Stimulated activated CD4-positive, alpha-beta T cell treated with anti-CD3 and anti-CD28 coated beads, Interleukin-4, amount 100 ng/mL, for 4 hours (primary cell): ENCODE measurements at places on chromosomes 7 and 10.

DNA sequence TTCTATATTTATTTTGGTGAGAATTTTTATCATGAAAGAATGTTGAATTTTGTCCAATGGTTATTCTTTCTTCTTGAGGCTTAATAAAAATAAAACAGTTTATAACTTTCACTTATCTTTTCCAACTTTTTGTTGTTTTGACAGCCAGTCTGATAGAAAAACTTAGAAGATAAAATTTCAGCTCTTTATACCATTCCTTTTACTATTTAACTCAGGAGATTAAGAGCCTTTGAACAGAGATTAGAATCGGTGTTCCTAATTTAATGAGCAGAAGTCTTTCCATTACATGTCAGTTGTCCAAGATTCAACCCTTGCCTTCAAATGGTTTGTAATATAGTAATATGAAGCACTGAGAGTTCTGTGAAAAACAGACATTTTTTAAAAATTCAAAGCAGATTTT, 97.8 kb upstream of the SEC61G start:
- no peak for DNase-seq

- DNase-seq, result no peak
Observed at GRCh38 chr7:73984481-73985205, 43.3 kb upstream of the ELN start.

DNA sequence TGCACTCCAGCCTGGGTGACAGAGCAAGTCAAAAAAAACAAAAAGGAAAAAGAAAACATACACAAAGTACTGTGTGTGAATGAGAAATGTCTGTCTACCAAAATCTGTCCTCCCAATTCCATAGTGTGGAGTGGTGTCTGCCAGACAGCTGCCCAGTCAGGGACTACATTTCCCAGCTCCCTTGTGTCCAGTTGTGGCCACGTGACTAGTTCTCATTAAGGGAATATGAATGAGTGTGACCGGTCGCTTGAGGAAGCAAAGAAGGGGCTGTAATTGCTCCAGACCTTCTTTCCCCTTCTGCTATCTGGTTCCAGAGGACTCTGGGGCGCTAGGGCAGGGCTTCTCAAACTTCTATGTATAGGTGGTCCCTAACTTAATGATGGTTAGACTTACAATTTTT, 204.1 kb downstream of the PHTF2 start:
- no peak for DNase-seq

DNA sequence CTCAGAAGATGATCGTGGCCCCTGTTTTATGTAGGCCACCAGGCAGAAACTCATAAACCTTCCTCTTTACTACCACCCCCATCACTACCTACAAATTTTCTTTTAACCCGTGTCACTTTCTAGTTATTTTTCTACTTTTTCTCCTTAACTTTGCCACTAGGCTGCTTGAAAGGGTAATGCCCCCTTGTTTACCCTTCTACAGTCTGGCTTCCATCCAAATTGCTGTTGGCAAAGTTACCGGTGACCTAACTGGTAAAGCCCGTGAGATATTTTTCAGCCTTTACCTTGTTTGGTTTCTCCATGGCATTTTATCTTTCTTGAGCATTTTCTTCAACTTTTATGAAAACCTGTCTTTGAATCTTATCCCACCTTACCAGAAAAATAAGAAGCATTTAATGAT, 153.0 kb downstream of the WNT2 start:
- DNase-seq, result no peak

GRCh38 chr10:49257154-49257553, 41.8 kb upstream of the C10orf71 start:
- no peak for DNase-seq

- no peak for DNase-seq
Observed at GRCh38 chr10:80260295-80261243, 28.9 kb downstream of the MAT1A start.

DNA sequence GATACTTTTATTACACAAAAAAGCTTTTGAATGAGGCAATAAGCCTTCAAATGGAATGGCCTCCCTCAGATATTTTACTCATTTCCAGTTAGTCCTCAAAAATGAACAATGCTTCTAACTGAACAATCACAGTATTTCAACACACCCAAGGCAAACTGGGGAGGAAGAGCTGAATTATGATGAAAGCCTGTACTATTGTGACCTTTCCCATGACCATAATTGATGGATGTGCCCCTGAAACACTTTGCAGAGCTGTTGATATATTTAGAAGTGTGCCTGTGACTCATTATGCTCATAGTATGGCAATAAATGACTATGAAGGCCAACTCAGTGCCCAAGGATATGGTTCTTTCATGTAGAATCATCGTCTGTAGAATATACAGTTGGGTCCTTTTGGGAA, 248.1 kb downstream of the AHR start:
- DNase-seq, result no peak

- no peak for DNase-seq
Observed at GRCh38 chr7:36939816-36940215, 215.5 kb upstream of the AOAH start.

- DNase-seq, result no peak
Observed at GRCh38 chr7:107538001-107538400, 25.7 kb downstream of the COG5 start.

DNA sequence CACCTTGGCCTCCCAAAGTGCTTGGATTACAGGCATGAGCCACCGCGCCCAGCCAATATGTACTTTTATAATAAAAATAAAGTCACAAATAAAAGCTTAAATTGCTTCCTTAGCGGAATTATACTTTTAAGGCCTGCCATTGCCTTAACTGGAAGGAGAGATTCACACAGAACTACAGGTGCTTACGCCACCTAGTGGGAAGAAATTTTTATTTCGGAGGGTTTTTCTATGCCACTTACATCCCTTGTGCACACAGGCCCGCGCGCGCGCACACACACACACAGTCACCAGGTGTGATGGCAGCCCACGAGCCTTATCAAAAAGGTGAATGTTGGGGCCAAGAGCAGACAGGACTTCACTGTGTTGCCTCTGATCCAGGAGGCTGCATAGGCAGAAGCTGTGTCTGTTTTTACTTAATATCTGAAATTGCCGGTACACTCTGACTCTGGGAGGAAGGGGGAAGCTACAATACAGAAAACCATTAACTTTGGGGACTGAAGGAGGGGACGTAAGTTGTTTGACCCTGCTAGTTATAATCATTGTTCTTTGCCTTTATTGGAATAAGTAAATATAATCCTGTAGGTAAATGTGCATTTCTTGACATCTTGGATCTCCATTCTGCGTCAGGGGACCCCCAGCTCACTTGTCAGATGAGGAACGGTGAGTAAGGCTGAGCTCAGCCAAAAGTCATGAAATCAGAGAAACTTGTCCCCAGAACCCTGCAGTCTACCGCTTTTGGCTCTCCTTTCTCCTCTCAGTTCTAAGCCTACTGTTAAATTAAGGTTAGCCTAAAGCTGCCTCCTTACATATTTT, 87.1 kb downstream of the SLC16A9 start:
- DNase-seq, result no peak

GRCh38 chr10:125489731-125490130, 193.2 kb downstream of the TEX36 start:
- no peak for DNase-seq

DNA sequence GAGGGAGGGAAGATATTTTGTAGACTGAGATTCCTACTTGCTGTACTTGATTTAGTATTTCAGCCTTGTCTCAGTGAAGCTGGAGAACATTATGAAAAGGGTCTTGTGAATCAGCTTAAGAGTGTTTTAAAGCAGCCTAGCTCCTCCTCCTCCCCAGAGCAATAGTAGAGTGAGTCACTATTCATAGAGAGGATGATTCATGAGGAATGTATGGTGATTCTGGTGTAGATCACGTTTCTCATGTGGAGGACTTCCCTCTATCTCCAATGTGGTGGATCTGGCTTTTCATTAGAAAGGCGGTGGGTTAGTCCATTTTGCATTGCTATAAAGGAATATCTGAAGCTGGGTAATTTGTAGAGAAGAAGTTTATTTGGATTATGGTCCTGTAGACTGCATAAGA, 340.1 kb upstream of the CHRM2 start:
- no peak for DNase-seq

GRCh38 chr7:91949221-91950009, 8.8 kb downstream of the AKAP9 start:
- DNase-seq, result no peak
